ENCODE measurements at places on chromosomes 16 and 17.

GRCh38 chr16:84514874-84515835, 10.7 kb upstream of the MEAK7 start:
- no peak for DNase-seq

DNA sequence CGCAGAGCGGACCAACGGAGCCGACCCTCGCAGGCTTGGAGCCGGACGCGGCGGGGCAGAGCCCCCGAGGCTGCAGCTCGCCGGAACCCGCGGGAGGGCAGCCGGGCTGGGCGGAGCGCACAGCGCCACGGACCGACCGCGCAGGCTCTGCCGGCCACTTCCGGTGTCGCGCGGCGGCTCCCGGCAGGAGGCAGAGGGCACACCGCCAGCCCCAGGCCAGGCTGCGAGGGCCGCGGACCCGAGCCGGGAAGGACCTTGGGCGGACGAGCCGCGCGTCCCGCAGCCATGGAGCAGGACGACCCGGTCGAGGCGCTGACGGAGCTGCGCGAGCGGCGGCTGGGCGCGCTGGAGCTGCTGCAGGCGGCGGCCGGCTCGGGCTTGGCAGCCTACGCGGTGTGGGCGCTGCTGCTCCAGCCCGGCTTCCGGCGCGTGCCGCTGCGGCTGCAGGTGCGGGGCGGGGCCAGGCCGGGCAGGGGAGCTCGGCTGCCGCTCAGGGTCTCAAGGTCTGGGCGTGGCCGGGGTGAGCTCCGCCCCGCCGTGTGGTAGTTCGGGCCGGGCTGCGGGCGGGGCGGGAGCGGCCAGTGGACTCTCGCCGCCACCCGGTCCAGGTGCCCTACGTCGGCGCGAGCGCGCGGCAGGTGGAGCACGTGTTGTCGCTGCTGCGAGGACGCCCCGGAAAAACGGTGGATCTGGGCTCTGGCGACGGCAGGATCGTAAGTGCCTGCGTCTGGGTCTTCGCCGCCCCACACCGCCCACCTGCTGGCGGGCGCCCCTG, at the start of gene ANTKMT:
ANTKMT (plus strand) TSS at position 157 of the 775 bp plus-strand sequence; CDS start at position 286, 129 bp downstream.
- peak; percentile 80 for DNase-seq

- no peak for DNase-seq
These were observed 25.5 kb upstream of the AXIN2 start for GRCh38 chr17:65586899-65587298.

DNA sequence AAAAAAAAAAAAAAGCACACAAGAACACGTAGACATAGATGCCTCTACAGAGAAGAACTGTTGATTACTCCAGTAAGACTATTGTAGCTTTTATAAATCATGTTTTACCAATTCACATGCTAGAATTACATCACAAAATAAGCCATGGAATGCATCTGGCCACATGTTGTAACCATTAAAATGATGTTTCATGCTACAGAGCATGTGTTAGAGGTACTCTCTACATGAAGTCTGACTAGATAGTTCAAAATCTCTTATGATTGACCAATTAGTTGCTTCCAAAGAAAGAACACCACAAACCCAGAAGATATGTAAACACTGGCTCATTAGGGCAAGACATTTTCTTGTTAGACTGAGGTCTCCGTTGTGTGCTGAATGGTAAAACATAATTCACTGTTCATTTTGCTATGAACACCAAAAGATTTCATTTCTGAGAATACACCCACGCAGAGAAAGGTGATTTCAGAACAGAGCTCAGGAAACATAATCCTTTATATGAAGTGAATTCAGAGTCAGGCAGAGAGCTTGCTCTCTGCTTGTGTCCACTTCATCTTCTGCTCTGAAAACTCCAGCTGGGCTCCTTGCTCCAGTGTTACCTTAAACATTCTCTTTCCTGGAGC, 411.4 kb upstream of the SOX9 start:
- DNase-seq: peak; percentile 58

DNA sequence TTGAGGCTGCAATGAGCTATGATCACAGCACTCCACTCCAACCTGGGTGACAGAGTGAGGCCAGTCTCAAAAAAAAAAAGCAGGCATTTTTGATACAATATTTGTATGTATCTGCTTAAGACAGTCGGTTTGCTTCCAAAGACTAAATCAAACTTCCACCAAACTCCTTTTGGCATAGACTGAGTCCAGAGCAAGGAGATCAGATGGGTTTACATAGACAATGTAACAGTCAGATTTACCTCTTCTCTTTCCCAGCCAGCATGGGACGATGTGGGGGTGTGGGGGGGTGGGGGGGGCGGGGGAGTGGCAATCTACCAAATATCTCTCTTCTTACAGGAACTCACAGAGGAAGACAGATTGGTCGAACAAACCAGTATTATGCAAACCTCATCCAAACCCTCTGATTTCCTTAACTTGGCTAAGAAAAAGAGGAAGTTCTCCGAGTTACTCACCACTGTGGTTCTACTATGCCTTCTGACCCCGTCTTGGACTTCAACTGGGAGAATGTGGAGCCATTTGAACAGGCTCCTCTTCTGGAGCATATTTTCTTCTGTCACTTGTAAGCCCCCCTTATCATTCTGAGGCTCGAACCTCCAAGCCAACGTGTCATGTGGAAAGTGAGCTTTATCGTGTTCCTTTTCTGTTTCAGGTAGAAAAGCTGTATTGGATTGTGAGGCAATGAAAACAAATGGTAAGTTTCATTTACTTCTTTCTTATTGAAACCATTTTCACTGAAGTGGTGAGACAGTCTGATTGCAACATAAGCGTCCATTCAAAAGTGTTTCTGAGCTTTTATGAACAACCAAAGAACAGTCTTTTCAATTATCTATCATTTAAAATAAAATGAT, at the start of gene MILR1:
MILR1 (plus strand) TSS at position 451 of the 848 bp plus-strand sequence; CDS start at position 505, 54 bp downstream.
- DNase-seq: peak; percentile 76

- no peak for DNase-seq
These were observed 64.5 kb upstream of the TANC2 start for GRCh38 chr17:62901544-62901943.

- DNase-seq: no peak
These were observed 67.5 kb upstream of the TMEM132E start for GRCh38 chr17:34511931-34512330.

DNA sequence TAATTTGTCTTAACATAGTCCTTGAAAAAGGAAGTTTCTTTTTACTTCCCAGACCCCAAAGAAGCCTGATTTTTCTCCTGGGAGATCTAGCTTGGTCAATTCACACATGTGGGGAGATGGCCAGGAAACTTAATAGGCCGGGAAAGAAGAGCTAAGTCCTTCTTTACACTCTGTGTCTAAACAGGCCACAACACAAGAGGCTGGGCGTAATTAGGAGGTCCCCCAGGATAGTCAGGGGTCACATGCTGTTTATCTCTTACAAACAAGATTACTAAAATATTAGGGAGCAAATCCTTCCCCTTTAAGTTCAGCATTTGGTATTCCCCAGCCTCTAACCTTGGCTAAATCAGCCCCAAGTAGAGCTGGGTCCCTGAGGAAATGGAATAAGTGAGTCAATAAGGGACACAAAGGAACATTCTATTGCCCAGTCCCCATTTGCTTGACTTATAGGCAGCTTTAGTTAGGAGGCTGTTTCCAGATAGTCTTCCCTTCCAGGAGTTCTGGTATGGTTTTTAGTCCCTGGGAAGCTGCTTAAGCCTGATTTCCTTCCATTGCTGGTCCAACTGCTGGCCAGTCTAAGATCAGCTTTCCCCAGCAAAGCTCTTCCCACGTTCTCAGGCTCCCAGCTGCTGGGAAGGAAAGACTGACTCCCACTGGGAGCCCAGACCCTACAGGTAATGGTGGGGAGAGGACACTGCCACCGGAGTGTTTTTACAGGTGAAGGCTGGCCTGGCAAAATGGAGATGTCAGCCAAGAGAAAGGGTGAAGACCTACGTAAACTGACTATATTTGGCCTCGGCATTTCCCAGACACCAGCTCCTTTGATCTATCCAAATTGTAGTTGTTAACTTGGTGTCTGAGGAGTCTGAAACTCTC, 14.1 kb upstream of the HOXB9 start:
- DNase-seq: no peak

- no peak for DNase-seq
These were observed 2.5 kb downstream of the ADAT1 start for GRCh38 chr16:75620326-75621169.

GRCh38 chr17:76500747-76501017, 541 bp downstream of the RHBDF2 start:
- DNase-seq: no peak

DNA sequence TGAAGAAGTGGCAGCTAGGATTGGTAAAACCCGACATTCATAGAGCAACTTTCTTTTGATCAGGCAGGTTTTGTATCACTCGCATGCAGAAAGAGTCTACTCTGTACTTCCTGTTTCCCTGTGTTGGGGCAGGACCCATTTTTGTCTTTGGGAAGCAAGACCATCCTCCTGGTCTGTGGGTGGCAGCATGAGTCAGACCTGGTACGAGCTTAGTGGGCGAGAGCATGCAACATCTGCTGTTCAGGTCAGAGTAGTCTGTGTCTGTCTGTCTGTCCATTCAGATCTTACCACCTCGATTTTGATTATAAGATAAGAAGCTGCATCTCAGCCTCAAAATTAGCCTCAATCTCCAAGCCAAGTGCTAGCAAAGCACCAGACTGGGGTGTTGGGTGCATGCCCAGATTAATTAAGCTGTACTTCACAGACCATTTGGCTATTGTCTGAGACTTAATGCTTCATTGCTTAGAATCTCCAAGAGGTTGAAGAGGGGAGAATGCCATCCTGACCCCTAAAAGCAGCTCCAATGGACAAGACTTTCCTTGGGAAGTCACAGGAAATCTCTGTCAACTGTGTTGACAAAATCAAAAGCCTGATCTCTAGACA, 110.9 kb downstream of the XYLT1 start:
- DNase-seq: peak; percentile 80

- DNase-seq: no peak
These were observed 50.7 kb upstream of the RPL38 start for GRCh38 chr17:74152591-74153455.

- no peak for DNase-seq
These were observed 24.6 kb downstream of the LYRM9 start for GRCh38 chr17:27868565-27868964.

GRCh38 chr16:55471448-55472097, 7.4 kb upstream of the MMP2 start:
- peak; percentile 93 for DNase-seq

All from EH (cell line).